Fibroblast of skin of left quadriceps (primary cell): ENCODE measurements at places on chromosomes 5 and 9.

- no peak for DNase-seq
Observed at GRCh38 chr9:137277329-137278041, at the start of gene TOR4A. TOR4A (plus strand) TSS chr9:137277726; CDS start chr9:137278690, 964 bp downstream.

DNA sequence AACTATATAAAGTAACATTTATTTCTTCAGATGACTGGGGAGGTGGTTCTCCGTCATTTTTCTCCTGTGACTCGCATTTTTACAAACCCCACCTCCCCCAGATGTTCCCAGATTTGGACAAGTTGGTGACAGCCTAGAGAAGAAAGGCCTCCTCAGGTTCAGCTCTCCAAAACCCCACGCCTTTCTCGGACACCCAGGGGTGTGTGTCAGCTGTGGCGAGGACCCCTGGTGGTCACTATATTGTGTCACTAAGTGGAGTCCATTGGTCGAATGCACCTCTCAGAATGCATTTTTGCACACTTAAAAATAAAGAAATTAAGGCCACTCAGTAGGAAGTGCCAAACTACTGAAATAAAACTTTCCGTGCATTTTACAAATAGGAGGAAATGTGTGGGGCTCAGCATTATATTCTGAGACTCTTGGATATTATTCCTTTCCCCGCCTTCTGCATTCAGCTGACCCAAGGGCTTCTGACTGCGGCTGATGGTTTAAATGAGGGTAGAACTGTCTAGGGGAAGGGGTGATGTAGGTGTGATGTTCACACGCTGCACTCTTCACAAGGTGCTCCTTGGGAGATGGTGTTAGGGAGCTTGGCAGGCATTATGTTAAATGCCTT is 47.6 kb downstream of the ACO1 start:
- no peak for DNase-seq

DNA sequence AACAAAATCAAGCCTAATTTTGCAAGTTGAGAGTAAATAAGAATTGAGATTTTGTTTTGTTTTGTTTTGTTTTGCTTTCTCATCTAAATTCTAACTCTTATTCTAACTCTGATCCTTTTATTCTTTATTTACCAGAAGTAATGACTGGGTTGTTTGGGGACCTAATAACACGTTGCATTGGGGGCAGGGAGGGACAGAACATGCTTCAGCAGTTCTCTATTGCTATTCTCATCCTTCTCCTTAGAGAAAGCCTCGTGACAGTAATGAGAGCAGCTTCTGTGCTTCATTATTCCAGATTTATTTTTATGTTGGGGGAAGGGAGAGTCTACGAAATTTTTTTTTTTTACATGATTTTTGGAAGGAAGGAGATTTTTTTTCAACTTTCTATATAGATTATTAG is 21.1 kb downstream of the CPEB4 start:
- DNase-seq: no peak

- no peak for DNase-seq
Observed at GRCh38 chr5:82525626-82526025, 247.5 kb upstream of the RPS23 start.

DNA sequence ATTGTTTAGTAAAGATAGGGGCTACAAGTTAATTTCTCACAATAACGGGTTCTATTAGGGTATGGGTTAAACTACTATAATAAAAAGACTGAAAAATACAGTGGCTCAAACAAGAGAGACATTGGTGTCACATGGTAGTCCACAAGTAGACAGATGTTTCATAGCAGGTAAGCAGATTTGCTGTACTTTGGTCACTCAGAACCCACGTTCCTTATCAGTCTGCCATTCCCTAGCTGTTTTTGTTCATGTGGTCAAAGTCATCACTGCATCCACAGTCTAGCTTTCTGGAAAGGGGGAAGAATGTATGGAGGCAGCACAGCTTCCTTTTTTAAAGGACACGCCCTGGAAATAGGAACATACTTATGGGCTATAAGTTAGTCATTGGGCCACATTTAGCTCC is 73.0 kb downstream of the SLC12A2 start:
- DNase-seq: no peak

DNA sequence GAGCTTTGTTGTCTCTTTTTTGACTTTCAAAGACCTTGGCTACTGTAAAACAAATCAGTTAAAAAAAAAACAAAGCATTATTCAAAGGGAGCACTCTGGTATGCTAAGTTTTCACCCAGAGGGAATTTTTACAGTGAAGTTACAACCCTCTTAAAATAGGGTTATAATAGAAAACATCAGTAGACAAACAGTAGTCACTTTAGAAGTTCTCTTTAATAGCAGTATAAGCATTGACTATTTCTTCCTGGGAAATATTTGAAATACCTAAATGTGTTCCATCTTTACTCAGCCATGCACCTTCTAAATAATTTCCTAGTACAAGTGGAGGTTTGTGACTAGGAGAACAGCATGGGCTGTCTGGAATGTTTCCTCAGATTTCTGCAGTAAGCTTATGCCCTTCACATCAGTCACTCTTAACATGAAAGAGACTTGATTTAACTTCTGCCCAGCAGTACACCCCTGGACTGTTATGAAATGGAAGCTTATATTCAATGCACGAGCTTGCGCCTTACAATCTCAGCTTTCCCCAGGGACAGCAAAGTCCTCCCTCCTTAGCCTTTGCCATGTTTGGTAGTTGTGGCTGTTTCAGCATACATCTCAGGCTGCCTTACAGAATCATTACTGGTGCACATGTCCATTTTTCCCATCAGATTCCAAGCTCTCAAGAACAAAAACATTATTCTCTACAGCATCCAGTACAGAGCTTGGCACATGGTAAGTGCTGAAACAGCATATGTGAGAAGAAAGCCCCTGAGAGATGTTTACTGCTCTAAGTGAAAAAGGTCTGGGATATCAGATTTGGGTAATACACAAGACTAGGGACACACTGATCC is 191.5 kb downstream of the ZNF608 start:
- no peak for DNase-seq

DNA sequence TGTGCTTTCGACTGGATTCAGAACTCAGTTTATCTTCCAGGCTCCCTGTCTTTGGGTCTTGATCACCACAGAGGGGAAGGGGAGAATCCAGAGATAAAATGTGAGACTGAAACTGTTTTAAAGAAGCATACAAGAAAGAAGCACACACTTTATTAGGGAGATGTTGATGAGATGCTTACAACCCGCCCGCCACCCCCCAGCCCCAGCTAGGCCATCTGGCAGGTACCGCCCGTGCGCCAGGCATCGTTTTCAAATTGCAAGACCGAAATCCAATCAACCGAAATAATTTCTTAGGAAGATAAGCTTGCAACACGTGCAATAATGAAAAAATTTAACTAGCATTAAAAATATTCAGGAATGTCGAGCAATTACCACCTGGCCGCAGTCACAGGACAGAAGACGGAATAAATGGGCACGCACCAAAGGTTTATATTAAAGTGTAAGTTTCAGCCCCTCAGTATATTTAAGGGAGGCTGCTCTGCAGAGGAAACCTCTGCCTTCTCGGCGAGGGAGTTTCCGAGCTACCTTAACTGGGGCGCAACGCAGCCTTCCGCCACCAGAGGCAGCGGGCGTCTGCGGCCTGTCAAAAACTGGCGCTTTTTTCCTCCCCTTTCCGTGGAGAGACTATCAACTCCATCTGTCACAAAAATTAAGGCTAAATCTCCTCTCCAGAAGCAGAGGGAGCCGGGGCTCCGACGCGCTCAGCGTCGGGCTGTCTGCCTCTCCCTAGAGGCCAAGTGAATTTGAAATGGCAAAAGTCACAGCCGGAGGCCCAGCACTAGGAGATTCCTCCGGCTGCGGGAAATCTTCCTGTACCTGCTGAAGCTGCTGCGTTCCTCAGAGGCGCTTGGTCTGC is 996 bp upstream of the GAS1 start:
- peak; percentile 69 for DNase-seq

DNA sequence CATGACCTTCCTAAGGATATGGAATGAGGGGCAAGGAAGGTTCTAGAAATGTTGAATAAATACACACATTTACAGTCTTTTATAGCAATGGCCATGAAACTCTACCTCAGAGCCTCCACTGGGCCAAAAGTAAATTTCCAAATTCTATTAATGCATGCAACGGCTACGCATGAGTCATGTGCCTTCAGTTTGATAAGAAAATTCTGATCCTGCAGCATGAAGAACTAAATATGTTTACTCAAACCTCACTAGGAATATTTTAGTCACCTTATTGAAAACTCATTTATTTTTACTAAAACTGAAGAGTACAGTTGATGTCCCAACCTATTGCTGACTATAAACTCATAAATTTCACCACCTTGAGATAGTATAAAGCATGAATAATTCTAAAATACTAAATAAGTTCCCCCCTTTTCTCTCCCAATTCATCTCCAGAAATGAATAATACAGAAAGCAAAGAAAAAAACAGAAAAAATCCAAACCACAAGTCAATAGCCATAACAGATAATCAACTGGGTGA is 92.4 kb downstream of the GNAQ start:
- no peak for DNase-seq

DNA sequence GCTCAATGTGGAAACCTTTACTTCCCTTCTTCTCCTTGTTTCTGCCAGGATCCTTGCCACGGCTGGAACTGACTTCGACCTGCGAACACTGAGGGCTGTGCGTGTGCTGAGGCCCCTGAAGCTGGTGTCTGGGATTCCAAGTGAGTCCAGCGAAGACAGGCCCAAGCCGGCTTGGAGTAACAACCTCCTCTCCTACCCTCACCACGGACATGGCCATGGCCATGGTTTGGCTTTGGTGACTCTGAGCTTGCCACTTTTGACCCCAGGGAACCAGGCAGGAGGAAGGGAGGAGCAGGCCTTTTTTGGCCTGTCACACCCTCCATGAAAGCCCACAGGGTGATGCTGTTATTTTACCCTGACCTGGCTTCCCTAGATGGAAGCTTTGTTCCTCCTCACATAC is 35.5 kb downstream of the CACNA1B start:
- DNase-seq: no peak

- no peak for DNase-seq
Observed at GRCh38 chr9:38527503-38527902, 92.9 kb downstream of the ANKRD18A start.

GRCh38 chr9:3850098-3850497 is 324.3 kb upstream of the RFX3 start:
- no peak for DNase-seq

DNA sequence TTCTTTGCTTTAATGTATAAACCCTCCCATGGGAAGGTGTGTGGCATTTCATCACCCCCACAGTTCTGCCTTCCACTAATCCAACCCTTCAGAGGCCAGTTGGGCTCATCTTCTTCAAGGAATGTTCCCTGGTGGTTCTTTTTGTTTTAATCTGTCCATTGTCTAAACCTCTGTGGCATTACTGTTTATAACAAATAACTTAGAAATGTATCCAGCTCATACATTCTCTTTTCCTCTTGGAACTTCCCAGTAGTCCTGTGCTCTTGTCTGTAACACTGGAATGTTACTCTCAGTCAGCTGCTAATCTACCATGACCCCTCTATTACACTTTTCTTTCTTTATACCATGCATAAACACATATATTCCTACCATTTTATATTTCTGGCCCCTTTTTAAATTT is 213.5 kb upstream of the TARS1 start:
- no peak for DNase-seq

DNA sequence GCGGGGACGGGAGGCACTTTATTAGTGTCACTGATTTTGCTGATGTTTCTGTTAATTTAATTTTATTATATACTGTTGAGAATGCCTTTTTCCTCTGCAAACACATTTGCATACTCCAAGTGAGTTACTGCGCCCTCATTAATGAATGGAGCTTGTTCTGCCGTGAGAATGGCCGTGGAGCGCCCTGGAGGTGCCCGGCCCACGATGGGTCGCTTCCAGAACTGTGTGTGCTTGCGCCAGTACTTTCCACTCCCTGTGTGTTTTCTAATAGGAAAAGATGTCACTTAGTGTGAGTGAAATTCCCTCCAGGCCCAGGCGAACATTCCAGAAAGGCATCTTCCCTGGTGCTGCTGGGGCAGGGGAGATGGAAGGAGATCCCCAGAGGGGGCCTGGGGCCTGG is 30.1 kb downstream of the NDUFS6 start:
- no peak for DNase-seq

DNA sequence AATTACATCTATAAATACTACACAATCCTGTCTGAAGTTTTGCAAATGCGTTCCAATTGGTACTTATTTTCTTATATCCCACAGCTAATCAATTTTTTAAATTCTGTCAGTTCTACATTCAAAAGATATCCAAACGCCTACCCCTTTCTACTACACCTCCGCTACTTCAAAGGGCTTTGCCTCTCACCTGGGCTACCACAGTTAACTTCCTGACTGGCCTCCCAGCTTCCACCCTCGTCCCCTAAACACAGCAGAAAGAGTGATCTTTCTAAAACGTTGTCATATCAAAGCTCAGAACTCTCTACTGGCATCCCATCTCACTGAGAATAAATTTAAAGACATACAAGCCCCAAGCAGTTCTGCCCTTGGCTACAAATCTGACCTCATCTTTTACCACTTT is 32.3 kb upstream of the NIPBL start:
- DNase-seq: no peak

- DNase-seq: peak; percentile 56
Observed at GRCh38 chr9:116155698-116156039, 2.1 kb downstream of the PAPPA start.

- DNase-seq: no peak
Observed at GRCh38 chr5:23405316-23406068, 101.9 kb upstream of the PRDM9 start.

DNA sequence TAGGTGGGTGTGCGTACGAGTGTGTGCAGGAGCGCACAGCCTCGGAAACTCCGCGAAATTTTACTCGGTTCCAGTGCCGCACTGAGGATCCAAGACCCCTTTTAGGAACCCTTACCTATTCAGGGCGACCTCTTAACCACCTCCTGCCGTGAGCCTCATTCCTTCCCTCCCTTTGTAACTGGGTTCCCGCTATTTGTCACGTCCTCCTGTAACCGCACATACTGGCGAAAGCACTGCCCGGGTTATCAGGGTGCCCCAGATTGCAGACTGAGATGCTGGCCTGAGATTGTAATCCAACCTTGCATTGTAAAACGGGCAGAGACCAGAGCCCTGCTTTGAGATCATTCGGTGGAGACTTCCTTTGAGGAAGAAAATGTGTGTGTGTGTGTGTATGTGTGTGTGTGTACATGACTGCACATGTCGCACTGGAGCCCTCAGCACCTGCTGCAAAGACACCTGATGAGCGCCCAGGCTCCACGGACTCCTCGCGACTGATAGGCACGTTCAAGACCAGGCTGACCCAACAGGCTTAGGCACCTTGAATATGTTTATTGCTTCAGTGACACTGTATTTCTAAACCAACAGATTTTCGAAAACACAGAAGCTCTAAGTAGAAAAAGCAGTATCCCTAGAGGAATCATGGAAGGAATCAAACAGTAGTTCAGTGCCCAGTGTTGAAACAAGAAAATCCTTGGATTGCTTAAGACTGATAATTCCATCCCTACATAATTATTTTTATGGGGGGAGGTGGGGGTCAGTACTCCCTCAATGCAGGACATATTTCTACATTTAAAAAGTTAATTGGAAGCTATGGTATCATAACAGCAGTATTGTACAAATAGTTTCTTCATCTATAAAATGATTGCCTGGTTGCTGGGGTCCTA is 86.5 kb upstream of the TNFAIP8 start:
- no peak for DNase-seq
